ENCODE measurements at places on chromosomes 5 and 9.

DNA sequence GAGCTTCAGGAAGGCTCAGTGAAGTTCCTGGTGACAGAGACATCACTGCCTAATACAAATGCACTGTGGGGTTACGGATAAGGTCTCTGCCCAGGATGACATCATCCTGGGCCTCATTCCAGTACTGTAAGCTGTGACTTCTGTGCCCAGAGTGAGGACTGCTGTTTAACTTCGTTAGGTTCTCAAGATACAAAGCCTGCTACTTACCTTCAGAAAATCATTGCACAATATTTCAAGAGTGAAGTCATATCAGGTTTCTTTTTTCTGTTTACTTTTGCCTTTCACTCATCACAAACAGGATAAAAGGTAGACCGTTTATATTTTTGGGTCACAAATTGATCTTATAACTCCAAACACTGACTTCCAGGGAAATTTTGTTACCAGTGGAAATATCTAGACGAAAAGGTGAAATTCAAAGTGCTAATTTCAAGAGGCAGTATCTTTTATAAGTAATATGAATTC lies 241.2 kb downstream of the PIK3R1 start:
- no peak for DNase-seq

DNA sequence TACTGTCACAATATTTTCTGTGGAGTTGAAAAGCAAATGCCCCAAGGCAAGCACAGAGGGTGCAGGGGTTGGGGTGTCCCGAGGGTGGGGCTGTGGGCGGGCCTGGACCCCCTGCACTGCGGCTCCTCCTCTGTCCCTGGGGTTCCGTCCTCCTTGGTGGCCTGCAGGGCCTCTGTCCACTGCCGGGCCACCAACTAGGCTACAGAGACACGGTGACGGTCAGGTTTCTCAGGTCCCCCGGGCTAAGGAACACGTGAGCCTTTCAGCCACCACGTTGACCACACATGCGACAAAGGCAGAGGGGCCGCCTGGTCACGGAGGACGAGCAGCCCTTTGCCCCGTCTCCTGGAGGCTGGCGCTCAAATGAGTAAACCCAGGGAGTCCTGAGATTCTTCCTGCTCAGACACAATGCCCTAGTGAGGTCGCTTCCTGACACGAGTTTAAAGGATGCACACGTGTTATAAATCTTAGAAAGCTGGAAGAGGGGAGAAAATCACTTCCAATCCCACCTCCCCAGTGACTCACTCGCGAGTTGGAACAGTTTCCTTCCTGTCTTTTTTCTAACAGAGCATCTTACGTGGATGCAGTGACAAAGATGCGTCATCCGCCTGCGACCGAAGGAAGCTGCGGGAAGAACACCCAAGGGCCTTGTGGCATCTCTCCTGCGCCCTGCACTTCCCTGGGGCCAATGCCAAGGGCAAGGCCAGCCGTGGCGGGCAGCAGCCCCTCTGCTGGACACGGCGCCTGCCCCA lies 24.8 kb upstream of the OBP2B start:
- DNase-seq, result no peak

DNA sequence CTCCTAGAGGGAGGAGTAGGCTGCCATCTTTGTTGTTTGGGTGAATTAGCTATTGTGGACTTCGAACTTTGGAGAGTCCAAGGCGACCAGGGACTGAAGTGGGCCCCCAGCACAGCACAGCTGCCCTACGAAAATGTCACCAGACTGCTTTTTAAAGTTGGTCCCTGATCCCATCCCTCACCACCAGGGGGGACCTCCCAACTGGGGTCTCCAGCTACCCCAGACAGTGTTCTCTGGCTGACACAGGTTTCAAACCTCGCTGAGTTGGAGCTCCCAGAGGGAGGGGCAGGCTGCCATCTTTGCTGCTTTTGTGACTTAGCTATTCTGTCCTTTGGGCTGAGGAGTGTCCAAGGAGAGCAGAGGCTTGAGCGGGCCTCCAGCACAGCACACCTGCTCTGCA lies 45.7 kb upstream of the ADRB2 start:
- no peak for DNase-seq

- no peak for DNase-seq
These were observed 27.3 kb downstream of the NR6A1 start for GRCh38 chr9:124743686-124744348.

DNA sequence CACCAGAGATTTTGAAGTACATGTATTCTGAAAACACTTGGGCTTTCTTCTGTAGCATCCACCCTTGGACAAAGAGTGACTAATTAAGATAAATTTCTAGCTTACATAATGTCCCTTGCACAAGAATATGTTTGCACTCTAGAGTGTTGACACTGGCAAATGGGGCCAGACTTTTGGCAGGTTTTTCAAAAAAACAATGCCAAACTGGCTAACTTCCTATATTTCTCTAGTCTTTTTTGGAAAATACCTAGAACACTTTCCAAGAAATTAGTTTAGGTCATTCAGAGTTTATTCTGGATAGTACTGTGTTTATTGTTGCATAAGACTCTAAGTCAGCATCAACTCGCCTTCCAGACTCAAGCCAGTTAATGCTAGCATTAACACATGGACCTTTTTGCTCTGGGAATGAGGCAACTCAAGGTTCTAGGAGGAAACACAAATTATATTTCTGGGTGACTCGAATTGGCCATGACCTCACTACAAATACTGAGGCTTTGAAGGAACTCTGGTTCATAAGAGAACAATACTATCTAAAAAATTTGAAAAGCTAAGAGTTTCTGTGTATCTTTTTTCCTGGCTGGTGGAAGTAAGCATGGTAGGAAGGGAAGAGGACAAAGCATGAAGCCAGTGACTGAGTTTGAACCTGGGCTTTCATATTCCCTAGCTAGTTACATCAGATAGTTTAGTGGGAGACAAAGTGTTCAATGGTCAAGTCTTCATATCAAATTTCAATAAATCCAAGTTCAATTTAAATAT lies 101.6 kb downstream of the NREP start:
- no peak for DNase-seq

GRCh38 chr5:181187500-181188213 lies 17.3 kb downstream of the TRIM7 start:
- no peak for DNase-seq

DNA sequence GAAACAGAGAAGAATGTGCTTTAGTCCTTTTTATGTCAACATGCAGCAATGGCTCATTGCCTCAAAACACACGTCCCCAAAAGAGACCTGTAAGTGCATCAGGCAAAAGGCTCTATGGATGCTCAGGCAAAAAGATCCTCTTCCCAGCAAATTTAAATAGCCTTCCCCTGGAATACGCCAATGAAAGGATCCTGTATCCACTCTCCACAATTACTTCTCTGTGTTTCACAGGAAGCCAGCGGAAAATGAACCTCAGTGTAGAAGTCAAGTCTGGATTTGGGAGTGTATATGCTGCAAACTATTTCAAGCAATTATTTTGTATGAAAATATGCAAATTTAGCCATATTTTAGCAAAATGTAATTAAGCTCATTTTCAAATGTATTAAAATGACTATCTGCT lies 217.9 kb downstream of the EPB41L4A start:
- DNase-seq, result no peak

DNA sequence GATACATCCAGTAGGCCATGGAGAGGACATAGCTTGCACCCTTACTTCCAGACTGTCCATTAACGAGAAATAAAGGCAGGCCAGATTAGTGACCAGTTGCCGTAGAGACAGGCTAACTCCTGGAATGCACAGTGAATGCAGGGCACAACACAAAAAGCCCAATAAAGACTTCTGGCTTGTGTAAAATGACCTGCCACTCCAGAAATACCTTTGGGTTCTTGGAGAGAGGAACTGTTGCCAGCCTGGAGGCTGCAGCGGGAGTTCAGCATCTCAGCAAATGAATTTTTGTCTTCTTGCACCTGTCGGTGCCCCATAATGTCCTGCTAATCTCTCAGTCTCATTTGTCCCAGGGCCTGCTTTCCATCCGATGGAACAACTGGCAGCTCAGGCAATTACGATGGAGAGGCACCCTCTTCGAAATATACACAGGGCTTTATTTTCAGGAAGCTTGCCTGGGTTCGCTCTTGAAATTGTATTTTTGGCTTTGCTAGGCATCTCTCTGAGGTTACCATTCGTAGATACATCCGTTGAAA lies 538.8 kb upstream of the ZNF462 start:
- no peak for DNase-seq

GRCh38 chr5:135038205-135038812 lies 4.3 kb upstream of the PITX1 start:
- DNase-seq, result no peak
